ENCODE measurements at places on chromosomes 6 and 20. TPM values are rescaled to one million over a fixed set of nuclear protein-coding genes. Genes with fewer than 3 reads are reported as not detected.

- DNase-seq = no peak
Measured at GRCh38 chr6:41306187-41306854, 19.8 kb upstream of the TREM1 start.

GRCh38 chr6:24249926-24250325 is 107.9 kb downstream of the DCDC2 start:
- DNase-seq = no peak

DNA sequence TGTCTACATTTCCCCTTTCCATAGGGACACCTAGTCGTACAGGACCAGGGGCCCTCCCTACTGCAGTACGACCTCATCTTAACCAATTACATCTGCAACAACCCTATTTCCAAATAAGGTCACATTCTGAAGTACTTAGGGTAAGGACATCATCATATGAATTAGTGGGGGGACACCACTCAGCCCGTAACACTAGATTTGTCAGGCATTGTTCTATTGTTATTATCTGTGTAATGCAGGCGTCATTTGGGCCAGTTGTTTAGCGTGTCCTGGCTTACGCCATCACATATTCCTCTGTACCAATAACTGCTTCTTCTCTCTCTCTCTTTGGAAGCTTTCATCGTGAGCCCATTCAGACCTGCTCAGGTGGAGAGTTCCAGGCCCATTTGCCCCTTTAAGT is 89.3 kb downstream of the CAP2 start:
- no peak for DNase-seq

DNA sequence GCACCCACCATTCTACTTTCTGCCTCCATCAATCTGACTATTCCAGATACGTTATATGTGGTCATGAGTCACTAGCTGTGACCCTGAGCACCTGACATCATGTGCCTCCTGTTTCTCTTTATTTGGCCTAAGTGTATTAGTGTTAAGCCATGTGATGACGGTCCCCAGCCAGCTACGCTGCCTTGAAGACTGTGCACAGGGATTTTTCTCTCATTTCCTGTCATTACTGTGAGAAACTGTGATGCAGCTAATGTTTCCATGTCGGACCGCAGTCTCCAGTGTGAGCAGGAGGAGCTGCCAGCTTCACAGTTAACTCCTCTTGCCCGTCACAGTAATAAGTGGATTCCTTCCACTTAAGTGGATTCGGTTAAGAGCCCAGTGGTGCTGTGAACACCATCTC is 9.9 kb upstream of the SPATS1 start:
- DNase-seq = no peak

GRCh38 chr6:41781366-41781730 is 766 bp downstream of the PRICKLE4 start:
- DNase-seq = no peak

DNA sequence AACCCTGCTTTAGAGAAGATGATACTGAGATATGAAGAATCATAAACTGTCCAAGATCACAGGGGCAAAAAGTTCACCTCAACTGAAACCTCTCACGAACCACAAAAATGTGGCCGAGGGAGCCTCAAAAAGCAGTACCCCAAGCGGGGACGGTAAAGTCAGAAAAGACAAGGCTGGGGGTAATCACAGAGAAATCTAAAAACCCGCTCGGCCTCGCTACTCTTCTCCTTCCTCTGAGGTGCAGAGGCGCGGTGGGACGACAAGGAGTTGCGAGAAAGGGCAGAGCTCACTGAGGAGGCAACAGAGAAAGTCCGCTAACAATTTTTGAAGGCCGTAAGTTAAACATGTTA is 356 bp upstream of the IRAK1BP1 start:
- DNase-seq = no peak

GRCh38 chr20:35515949-35516645 is 13.4 kb downstream of the C20orf173 start:
- no peak for DNase-seq

- DNase-seq = no peak
Measured at GRCh38 chr6:75437421-75437891, 56.1 kb downstream of the FILIP1 start.

Gene TEAD3
- total RNA-seq = 0.16 TPM

Gene CNKSR3
- 3.0 TPM for total RNA-seq

GRCh38 chr6:89690944-89691324 is 52.4 kb upstream of the LYRM2 start:
- DNase-seq = no peak

- no peak for DNase-seq
Measured at GRCh38 chr20:19000078-19000477, 186.5 kb downstream of the SCP2D1 start.

GRCh38 chr6:44497807-44498206 is 110.3 kb downstream of the CDC5L start:
- DNase-seq = no peak

Gene TENT5A
- total RNA-seq = 3.4 TPM

GRCh38 chr6:102417368-102417998 is 1024.0 kb downstream of the GRIK2 start:
- DNase-seq = no peak

- DNase-seq = no peak
Measured at GRCh38 chr6:884570-884969, 191.6 kb upstream of the EXOC2 start.

GRCh38 chr6:56766806-56767178 is 124.1 kb upstream of the DST start:
- no peak for DNase-seq

DNA sequence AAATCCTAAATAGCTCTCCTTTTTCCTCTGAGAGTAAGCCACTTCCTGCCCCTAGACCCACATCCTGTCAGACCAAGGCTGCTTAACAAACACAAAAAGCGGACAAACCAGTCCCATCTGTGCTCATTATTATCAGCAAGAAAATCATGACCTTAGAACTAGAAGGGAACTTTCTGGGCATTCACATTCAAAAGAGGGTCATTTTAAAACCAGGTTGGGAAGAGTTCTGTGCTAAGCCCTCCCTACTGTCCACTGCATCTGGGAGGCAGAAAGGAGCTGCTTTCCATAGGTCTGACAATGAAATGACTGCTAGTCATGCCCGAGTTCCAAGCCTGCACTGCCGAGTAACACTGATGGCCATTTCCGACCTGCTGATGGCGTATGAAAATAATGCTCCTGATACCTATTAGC is 15.4 kb downstream of the EZR start:
- DNase-seq = no peak

Gene DDO
- total RNA-seq = 0.16 TPM

DNA sequence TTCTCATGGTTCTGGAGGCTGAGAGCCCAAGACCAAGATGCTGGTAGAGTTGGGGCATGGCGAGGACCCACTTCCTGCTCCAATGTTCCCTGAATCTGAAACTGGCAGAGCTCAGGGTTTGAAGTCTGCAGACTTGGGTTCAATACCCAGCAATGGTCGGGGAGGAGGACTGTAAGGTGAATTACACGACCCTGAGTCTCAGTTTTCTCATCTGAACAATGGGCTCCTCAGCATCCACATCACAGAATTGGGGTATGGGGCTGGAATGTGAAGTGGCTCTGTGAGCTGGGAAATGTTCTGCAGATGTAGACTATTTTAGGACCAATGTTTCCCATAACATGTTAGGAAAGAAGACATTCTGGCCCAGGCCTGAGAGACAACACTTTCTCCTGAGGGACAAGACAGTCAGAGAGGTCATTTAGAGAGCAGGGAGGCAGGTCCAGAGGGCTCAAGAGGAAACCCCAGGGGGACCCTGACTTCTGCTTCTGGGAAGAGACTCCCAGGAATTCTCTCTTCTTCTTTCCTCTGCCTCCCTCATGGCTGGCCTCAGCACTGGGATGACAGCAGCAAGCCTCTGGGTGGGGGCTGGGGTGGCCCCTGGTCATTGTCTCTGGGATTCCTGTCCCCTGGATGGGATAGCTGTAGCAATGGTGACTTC is 141.3 kb upstream of the PMEPA1 start:
- no peak for DNase-seq

GRCh38 chr6:75147512-75147911 is 58.3 kb downstream of the COL12A1 start:
- DNase-seq = no peak

Gene HLA-C
- total RNA-seq = 28.1 TPM

Gene TBCC
- total RNA-seq = 63.2 TPM

- DNase-seq = no peak
Measured at GRCh38 chr6:22350109-22350508, 53.3 kb upstream of the PRL start.

- no peak for DNase-seq
Measured at GRCh38 chr6:35311390-35312075, 13.9 kb downstream of the DEF6 start.

- no peak for DNase-seq
Measured at GRCh38 chr20:32886652-32887051, 27.9 kb downstream of the EFCAB8 start.

Gene TMC2
- 1.7 TPM for total RNA-seq

Gene SLC22A2
- total RNA-seq = 1.1 TPM

DNA sequence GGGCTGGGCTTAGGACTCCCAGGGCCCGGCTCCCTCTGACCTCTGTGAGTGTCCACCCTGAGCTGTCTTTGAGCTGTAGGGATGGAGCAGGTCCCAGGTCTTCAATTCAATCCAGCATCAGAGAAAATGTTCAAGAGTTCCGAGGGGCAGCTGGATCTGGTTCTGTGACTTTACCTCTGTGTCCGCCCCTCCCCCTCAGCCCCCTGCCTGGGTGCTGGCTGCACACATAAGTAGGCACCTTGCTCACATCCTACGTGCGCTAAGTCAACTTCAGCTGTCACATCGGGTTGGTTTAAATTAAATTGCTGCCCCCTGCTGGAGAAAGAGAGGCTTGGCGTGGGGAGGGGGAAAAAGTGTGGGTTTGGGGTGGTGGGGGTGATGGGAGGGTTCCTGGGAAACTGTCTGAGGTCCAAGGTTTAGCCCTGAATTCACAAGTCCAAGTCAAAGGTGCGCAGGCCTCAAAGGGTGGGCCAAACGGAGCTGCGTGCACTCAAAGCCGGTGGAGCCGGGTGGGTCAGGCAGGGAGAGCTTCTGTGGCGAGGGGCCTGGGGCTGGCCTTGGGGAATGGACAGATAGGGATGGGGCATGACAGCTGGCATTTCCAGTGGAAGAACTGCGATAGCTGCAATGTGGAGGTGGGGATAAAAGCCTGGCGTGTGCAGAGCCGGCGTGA is 3.0 kb downstream of the WFDC5 start:
- no peak for DNase-seq

- no peak for DNase-seq
Measured at GRCh38 chr6:103538381-103538780, 1321.3 kb downstream of the HACE1 start.

Gene ADGRF5
- 8.0 TPM for total RNA-seq

Gene YIPF3
- total RNA-seq = 71.4 TPM

Gene ZBTB12
- total RNA-seq = 25.6 TPM

Gene RSPO3
- 44.1 TPM for total RNA-seq

GRCh38 chr6:163469459-163469985 is 55.0 kb downstream of the QKI start:
- DNase-seq = no peak

Gene SLC4A11
- not detected for total RNA-seq

- DNase-seq = no peak
Measured at GRCh38 chr20:6651016-6651415, 116.5 kb upstream of the BMP2 start.

DNA sequence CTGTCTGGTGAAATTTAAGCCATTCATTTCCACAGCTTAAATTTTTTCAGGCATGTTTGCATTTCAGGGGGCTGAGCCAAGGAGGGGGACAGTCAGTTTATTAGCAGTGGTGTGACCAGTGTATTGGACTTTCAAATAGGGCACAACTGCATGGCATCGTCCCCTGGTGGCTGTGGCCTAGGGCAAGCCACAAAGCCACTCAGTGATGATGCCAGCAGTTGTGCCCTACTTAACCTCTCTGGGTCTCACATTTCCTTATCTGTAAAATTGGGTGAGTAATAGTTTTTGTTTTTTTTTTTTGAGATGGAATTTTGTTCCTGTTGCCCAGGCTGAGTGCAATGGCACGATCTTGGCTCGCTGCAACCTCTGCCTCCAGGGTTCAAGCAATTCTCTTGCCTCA is 48.0 kb downstream of the CDC5L start:
- DNase-seq = no peak

DNA sequence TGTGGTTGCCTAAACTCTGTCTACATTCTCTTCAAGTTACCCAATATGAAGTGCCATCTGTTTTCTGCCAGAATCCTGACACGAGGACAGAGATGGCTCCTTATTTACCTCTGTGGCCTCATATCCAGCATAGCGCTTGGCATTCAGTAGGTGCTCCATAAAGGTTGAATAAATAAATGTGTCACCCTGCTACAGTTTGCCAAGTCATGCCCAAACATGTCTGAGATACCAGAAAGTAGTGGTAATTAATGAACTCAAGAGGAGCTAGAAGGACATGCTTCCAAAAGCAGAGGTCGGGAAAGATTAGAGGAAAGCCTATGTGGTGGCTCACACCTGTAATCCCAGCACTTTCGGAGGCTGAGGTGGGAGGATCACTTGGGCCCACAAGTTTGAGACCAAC is 30.9 kb upstream of the E2F3 start:
- DNase-seq = no peak

- no peak for DNase-seq
Measured at GRCh38 chr6:151440930-151441329, 11.0 kb downstream of the RMND1 start.

Gene CYP39A1
- total RNA-seq = 2.3 TPM

- DNase-seq = no peak
Measured at GRCh38 chr6:167477688-167478087, 152.8 kb downstream of the TTLL2 start.

GRCh38 chr6:29745386-29745785 is 22.2 kb downstream of the HLA-F start:
- DNase-seq = no peak

Gene PHIP
- 78.0 TPM for total RNA-seq

- no peak for DNase-seq
Measured at GRCh38 chr20:52001999-52002666, 189.4 kb downstream of the ZFP64 start.

GRCh38 chr6:99933129-99933528 is 60.9 kb downstream of the MCHR2 start:
- DNase-seq = no peak

DNA sequence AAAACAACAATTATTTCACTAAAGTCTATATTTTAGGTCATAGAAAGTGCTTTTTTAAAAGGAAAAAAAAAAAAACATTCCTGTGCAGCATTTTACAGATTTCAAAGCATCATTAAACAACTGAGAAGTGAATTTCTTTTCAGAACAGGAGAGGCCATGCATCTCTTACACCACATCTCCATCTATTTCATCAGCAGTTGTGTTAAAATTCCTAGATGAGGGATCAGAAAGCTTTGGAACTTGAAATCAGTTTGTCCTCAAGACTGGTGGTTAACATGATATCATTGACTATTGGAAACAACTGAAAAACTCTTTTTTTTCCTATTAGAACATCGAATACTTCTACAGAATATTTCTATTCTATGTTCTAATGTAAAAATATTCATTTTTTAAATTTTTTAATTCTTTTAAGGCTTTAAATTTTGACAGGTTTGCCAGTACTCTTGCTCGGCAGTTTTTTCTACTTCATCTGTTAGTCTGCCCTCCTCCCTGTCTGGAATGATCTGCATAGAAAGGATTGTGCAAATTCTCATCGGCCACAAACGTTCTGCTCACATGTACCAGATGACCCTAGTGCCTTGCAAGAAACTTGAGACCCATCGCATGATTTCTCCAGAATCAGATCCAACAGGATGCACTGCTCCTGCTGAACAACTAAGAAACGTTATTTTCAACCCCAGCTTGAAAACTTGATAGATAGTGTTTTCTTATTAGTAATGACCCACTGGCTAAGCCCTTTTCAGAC is 411.0 kb upstream of the AGPAT4 start:
- DNase-seq = no peak

GRCh38 chr20:21103582-21104465 is 2.3 kb downstream of the LINC00237 start:
- no peak for DNase-seq
